ENCODE measurements at places on chromosomes 5 and 9.

GRCh38 chr9:125961072-125961471 is 213.9 kb downstream of the PBX3 start:
- DNase-seq = no peak

GRCh38 chr5:132001647-132002561 is 9.6 kb downstream of the ACSL6 start:
- DNase-seq = no peak

- no peak for DNase-seq
Measured at GRCh38 chr5:143473481-143473880, 70.0 kb upstream of the NR3C1 start.

GRCh38 chr5:91641730-91642350 is 258.7 kb upstream of the ARRDC3 start:
- DNase-seq = no peak

DNA sequence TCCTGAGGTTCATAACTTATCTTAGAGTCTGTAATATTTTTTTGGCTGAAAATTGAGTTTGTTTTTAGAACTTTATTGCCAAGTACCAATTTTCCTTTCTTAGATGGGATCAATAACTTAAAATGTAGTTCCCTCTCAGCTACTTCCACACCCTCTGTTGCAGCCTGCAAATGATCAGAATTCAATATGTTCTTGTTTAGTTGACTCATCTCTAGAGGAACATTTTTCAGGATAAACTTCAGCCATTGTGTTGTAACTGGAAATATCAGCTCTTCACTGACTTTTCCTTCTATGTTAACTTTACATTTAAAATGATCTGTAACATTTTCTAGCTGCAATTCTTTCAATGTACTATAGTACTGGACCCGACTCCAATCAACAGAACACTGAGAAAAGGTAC is 115.7 kb downstream of the ESM1 start:
- DNase-seq = no peak
